ENCODE measurements at places on chromosomes 1 and 21.
A peak's percentile ranks its signal among the peaks of the same experiment; 100 is the strongest.

GRCh38 chr1:155080312-155081228 lies 1.9 kb downstream of the EFNA3 start:
- DNase-seq = no peak

DNA sequence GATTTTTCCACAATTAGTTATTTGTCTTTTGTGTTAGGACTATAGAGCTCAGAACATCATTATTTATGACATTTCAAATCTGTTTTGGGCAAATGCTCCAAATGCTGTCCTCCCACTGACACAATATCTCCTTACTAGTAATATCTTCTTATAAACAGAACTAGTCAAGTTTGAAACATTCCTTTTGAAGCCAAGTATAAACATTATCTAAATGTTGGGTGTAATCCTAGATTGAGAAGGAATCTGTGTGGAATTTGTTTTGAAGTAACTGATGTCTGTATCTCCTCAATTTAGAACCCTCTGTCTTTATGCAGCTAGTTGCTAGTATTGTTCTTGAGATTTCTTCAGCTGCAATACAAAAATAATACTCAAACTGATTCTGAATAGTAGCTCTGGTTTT lies 28.5 kb upstream of the PAXBP1 start:
- no peak for DNase-seq

GRCh38 chr1:188949701-188950100 lies 1528.0 kb downstream of the BRINP3 start:
- DNase-seq = no peak

DNA sequence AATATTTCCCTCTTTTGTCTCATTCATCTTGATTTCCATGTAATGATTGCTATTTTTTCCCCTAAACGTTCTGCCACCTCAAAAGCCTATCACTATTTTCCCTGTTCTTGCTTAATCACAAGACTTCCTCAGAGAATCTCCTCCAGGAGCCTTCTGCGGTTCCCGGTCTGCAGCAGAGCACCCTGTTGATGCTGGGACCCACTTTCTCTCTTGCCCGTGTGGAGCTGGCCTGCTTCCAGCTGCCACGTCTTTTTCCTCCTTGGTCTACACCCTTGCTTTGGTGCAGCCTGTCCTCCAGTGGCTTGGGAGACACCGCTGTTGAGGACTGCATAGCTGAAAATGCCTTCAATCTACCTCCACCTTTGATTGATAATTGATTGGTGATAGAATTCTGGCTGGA lies 70.0 kb upstream of the COA6 start:
- DNase-seq = no peak

DNA sequence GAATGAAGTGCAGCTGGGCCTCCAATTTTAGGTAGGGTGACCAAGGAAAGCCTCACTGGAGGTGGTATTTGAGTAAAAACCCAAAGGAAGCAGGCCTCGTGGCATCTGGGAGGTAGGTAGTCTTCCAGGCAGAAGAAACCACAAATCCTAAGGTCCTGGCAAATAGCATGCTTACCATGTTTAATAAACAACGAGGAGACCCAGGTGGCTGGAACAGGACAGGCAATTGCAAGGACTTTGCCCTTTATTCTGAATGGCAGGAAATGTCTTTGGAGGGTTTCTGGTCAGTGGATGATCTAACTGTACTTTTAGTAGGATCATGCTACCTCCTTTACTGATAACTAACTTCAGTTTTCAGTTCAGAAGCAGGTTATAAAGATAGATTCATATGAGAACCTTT lies 52.2 kb downstream of the EPB41 start:
- DNase-seq = peak; percentile 65

DNA sequence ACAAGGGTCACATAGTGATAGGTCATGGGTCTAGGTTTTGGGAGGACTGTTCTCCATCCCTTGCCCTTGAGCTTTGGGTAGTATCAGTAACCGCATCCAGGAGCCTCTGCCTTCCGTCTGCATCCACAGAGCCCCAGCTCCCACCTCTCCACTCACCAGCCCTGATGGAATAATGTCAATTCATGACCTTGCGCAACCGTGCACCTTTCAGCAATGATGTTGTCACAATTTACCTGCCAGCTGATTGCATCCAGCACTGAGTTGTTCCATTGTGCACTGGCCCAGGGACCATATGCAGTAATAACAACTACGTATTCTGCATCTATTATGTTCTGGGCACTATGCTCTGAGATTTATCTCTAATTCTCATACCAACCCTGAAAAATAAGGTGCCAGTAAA lies 1.4 kb downstream of the CAPN8 start:
- no peak for DNase-seq

DNA sequence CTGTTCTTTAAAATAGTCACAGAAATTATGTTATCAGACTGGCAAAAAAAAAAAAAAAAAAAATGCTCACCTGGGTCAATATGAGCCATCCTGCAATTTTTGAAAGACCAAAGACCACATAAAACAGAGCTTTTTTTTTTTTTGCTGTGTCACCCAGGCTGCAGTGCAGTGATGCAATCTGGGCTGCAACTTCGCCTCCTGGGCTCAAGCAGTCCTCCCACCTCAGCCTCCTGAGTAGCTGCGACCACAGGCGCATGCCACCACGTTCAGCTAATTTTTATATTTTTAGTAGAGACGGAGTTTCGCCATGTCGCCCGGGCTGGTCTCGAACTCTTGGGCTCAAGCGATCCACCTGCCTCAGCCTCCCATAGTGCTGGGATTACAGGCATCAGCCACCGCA lies 62.8 kb downstream of the RGS13 start:
- DNase-seq = no peak

DNA sequence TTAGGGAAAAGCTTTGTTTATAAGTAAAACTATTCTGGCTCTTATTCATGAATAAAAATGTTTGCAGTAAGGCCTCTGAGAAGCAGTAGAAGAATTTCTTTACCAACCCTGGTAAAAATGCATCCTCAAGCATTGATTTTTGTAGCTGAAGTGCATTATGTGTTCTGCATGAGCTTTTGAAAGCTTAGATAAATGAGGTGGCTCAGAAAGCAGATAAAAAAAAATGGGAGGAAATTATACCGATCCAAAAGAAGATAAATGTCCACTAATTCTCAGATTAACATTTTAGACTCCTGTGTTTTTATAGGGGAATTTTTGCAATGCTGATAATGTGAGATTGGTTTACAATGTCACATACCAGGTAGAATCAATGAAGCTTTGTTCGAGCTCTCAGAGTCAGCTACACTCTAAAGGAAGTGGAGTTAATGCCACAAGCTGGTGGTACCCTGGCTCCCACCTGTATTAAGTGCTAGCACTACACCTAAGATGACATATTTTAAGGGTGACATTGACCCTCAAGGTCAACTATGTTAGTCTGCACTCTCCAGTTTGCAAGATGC lies 85.5 kb upstream of the SELENON start:
- no peak for DNase-seq

- DNase-seq = no peak
These were observed 16.4 kb upstream of the C1orf159 start for GRCh38 chr1:1132042-1132950.

GRCh38 chr1:234330843-234331215 lies 42.4 kb upstream of the COA6 start:
- DNase-seq = peak; percentile 21

GRCh38 chr1:11800756-11801433 lies 4.9 kb downstream of the MTHFR start:
- peak; percentile 48 for DNase-seq

GRCh38 chr1:195785830-195786229 lies 822.4 kb downstream of the KCNT2 start:
- DNase-seq = no peak

GRCh38 chr1:84711121-84711520 lies 20.9 kb upstream of the SSX2IP start:
- no peak for DNase-seq

DNA sequence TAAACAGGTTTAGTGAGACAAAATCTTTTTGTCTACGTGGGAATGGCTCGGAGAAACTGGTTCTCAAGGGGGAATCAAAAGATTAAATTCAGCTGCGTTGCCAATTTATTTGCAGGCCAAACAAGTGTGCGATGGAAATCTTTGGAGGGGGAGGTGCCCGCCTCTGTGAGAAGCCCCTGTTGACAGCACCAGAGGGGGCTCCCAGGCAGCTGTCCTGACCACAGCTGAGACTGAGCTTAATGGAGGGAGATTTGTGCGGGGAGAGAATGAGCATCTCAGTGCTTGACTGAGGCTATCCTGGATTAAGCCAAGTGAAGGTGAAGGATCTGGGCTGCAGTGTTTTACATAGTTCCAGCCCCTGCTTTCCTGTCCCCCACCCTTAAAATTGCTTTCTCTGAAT lies 169.7 kb downstream of the ATG4C start:
- DNase-seq = no peak

GRCh38 chr1:226069811-226070489 lies 7.4 kb downstream of the H3-3A start:
- DNase-seq = no peak

DNA sequence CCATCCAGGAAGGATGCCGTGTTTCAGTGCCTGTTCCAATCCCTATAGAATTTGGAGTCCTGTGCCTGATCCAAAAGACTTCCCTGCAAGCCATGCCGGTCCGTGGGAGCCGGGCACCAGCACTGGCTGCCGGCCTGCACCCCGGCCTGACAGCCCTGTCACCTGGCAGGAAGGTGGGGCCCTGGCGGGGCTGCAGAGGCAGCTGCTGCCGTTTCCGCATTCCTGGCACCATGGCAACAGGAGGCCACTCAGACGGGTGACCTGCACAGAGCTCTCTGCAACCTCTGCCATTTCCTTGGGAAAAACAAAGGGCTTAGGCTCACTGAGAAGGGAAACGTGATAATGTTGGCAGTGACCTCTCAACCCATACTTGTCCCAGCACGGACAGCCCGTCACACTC lies 63.2 kb upstream of the TMEM51 start:
- peak; percentile 78 for DNase-seq

DNA sequence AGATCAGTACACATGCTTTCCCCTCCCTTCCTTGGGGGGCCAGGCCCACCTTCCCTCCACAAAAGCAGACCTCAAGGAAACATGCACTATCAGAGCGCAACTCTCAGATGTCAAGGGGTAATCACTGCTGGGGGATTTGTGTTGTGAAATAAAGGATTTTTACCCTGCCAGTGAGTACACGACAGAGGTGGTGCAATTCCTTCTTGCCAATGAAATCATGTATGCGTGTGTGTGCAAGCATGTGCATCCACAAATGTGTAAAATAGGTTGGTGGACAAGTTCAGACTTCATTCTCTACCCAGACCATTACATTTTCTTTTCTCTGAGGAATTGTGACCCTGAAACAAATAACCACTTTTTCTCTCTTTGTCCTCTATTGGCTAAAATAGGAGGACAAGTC lies 9.8 kb upstream of the NOS1AP start:
- no peak for DNase-seq

- DNase-seq = no peak
These were observed 41.2 kb upstream of the RIPK4 start for GRCh38 chr21:41808094-41808493.

- no peak for DNase-seq
These were observed 1074.5 kb downstream of the PLA2G4A start for GRCh38 chr1:187903223-187903622.

DNA sequence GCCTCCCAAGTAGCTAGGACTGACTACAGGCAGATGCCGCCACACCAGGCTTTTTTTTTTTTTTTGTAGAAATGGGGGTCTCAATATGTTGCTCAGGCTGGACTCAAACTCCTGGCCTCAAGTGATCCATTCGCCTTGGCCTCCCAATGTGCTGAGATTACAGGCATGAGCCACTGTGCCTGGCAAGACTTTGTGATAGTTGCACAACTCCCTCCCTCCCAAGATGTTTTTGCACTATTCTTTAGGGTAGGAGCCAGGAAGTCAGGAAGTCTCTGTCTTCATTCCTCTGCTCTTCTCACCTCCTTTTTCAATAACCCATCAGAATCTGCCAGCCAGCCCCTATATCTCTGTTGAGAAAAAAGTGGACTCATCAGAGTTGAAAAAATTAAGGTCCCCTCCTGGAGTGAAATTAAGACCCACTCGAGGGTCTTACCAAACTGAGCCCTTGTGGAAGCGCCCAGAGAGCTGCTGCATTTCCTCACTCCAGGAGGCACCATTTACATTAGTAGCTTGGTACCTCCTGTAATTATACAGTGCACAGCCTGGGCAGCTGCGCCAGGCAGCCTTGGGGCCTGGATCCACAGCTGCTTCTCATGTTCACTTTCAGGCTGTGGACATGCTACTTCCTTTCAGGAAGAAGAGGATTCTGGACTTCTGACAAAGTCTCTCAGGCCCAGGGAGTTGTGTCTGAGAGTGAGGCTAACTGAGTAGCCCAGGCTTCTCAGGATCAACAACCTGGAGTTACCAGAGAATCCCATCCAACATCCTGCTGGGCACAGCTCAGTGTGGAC lies 24.0 kb downstream of the TCEA3 start:
- DNase-seq = no peak

DNA sequence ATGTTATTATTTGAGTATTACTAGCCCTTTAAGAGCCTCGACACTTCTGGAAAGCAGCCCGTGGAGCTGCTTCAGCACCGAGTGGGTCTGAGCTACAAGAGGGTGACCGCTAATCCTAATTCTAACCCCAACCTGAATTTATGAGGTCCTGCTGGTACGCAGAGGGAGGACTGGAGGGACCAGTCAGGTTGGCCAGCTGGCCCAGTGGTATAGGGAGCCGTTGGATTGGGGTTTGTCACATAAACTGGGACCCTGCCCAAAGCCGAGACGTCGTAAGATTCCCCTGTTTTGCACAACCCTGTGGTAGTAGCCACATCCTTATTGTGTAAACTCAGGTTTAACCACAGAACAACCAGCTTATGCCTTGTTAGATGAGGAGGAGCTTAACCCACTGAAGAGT lies 60.8 kb upstream of the F3 start:
- DNase-seq = peak; percentile 88

GRCh38 chr1:116916533-116917445 lies 7.1 kb downstream of the PTGFRN start:
- DNase-seq = no peak

DNA sequence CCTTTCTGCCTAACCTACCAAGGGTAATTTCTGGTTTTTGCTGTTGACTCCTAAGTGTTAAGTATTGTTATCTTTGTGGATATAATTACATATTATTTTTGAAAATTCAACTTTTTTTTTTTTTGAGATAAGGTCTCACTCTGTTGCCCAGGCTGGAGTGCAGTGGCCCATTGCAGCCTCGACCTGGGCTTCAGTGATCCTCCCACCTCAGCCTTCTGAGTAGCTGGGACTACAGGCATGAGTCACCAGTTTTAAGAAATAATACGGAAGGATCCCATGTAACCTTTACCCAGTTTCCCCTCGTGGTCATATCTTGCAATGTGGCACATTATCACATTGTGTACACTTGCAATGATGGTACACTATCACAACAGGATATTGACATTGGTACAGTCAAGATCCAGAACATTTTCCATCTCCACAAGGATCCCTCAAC lies 3.1 kb downstream of the CHD1L start:
- no peak for DNase-seq

Data from M059J (cell line).